ENCODE measurements at places on chromosomes 4 and X. TPM values are rescaled to one million over a fixed set of nuclear protein-coding genes. Genes with fewer than 3 reads are reported as not detected.

HPGDS gene
- total RNA-seq: not detected

DMP1 gene
- total RNA-seq: not detected

NRK gene
- total RNA-seq: 2.4 TPM

ETDA gene
- total RNA-seq: not detected

SSX2 gene
- total RNA-seq: not detected
